Stimulated activated CD4-positive, alpha-beta T cell treated with anti-CD3 and anti-CD28 coated beads, Interleukin-1b, Interleukin-23, amount 100 ng/mL, for 1 hour (primary cell): ENCODE measurements at places on chromosomes 7 and 10.

- DNase-seq: no peak
These were observed 25.9 kb downstream of the SMNDC1 start for GRCh38 chr10:110278562-110279406.

DNA sequence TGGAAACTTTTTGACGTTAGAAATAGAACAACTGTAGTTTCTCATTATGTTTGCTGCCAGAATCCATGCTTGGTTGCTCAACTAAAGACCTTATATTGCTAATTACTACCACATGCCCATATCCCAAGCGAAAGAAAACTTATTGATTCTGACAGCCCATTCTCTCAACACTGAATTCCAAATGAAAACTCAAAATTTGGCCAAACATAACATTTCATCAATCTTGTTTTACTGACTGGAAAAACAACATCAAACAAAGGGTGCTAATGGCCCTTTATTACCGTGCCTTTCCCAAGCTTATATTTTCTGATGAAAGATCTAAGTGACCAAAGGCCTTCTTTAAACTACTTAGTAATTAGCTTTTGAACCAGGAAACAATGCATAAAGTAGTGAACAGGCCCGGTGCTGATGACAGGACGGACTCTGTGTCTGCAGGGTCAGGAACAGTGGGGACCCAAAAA is 531.8 kb downstream of the KCNMA1 start:
- no peak for DNase-seq

GRCh38 chr7:112290065-112290464 is 83.6 kb downstream of the ZNF277 start:
- DNase-seq: no peak

GRCh38 chr7:111018960-111019736 is 71.8 kb upstream of the LRRN3 start:
- no peak for DNase-seq

GRCh38 chr10:58992830-58993460 is 183.5 kb upstream of the PHYHIPL start:
- DNase-seq: no peak

- no peak for DNase-seq
These were observed 1.6 kb downstream of the AIFM2 start for GRCh38 chr10:70130878-70131559.

- no peak for DNase-seq
These were observed 207.4 kb downstream of the GPR158 start for GRCh38 chr10:25382029-25382810.

GRCh38 chr7:47268851-47269836 is 312.8 kb downstream of the TNS3 start:
- no peak for DNase-seq

DNA sequence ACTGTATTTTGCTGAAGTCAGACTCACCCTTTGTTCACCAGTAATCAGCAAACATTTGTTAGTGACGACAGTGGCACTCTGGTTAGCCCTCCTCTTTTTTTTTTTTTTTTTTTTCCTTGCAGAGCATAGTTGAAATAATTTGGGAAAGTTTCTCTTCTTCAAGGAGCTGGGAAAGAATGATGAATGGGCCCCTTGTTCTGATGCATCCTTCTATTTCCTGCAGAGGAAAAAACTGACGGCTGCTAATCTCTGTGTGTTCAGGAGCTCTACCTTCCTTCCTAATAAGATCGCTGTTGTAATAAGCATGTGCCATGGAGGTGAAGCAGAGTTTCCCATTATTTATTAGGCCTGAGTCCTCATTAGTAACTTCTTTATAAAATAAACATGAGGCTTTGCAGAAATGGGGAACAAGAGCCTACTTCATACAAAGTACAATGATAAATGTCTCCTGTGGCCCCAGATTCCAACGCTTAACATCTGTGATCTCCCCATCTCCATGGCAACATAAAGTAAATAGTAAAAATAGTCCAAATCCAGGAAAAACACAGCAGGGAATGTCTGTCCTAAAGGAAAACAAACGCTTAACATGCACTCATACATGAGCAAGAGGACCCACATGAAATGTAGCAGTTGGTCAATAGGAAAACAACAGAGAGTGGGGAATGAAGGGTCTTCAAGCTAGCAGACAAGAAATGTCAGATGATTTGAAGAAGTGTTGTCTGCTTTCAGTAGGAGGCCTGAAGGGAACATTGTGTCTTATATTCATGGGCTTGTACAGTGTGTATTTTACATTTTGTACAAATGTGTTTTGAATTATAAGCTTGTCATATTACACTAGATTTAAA is 59.1 kb upstream of the CALD1 start:
- DNase-seq: no peak
